Nephron progenitor cell (in vitro differentiated cells): ENCODE measurements at places on chromosomes 16 and 17.
A peak's percentile ranks its signal among the peaks of the same experiment; 100 is the strongest.

DNA sequence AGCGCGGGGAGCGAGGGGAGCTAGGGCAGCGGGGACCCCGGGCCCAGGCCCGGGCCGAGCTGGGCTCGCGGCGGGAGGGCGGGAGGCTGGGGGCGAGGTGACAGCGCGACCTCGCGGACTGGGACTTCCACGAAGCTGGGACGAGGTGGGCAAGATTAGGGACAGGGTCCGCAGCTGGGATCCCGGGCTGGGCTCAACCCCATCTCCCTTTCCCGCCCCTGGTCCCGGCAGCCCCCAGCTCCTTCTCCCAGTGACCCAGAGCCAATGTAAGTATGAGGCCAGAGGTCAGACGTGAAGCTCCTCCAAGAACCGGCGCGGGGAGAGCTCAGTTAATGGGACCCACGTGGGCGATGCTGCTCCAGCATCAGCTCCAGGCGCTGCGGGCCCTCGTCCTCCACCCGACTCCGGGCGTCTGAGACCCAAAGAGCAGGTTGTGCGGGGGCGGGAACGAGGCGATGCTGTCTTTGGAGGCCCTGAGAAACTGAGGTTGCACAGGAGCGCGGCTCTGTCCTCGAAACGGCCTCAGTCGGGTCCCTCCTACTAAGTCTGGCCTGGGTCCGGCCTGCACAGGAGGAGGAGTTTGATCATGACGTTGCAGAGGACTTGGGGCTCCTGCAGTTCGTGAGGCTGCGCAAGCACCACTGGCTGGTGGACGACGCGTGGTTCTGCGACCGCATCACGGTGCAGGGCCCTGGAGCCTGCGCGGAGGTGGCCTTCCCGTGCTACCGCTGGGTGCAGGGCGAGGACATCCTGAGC lies 585 bp downstream of the ALOX12 start:
- no peak for DNase-seq

GRCh38 chr16:54407596-54407995 lies 121.0 kb upstream of the IRX3 start:
- DNase-seq, result no peak

DNA sequence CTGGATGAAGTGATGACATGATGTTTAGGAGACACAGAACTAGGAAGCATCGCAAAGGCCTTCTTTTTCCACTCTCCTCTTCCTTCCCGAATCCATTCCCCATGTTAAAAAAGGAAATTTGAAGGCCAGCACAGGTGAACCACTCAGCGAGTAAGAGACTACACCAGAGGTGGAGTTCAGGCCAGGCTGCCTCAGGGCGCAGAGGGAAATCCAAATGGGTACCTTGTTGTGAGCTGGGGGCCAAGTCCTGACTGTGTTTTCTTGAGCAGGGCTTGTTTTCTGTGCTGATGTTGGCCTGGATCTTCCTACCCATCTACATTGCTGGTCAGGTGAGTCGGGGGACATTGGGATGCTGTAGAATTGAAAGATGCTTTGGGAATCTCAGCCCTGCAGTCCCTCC lies 26.1 kb downstream of the SLC5A11 start:
- no peak for DNase-seq

- DNase-seq, result peak; percentile 61
Observed at GRCh38 chr16:67284699-67285646, 5.6 kb downstream of the PLEKHG4 start.

DNA sequence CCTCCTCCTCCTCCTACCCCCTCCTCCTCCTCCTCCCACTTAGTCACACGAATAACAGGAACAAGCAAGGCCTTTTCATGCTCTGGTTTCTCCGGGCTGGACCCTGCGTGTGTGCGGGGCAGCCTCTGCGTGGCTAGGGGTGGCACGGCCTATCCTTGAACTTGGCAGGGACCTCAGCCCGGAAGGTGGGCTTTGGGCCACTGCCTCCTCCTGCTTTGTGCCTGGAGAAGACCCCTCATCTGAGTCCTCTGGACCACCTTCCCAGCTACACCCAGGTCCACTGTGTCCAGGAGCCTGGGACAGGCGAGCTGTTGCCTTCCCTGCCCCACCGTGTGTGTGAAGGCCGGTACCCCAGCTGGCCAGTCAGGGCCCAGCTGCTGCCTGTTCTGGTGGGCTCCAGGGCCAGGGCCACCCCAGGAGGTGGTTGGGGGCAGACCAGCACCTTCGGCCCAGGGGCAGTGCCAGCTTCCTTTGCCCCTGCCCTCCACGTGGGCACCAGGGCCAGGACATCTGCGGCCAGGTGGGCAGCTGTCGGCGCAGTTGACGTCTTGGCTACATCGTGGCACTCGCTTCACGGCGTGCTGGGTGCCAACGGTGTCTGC lies 35.4 kb downstream of the GINS2 start:
- DNase-seq, result no peak

DNA sequence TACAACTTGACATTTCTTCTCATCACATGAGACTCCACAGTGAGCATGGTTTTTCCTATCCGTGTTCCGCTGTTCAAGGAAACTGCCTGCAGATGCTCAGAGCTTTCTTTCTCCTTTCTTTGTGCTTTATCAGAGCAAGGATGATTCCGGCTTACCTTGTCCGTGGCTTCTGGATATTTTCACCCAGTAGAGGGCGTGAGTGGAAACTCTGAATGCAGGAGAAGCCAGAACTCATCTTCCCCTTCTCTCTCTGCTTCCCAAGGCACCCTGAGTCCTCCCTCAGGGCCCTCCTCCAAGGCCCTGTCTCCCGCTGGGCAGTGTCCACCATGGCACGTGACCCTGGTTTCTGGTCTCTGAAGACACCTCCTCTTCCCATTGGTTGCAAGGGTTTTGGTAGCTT lies 721.1 kb upstream of the RBFOX1 start:
- no peak for DNase-seq

GRCh38 chr17:53924530-53925455 lies 102.1 kb downstream of the KIF2B start:
- no peak for DNase-seq

DNA sequence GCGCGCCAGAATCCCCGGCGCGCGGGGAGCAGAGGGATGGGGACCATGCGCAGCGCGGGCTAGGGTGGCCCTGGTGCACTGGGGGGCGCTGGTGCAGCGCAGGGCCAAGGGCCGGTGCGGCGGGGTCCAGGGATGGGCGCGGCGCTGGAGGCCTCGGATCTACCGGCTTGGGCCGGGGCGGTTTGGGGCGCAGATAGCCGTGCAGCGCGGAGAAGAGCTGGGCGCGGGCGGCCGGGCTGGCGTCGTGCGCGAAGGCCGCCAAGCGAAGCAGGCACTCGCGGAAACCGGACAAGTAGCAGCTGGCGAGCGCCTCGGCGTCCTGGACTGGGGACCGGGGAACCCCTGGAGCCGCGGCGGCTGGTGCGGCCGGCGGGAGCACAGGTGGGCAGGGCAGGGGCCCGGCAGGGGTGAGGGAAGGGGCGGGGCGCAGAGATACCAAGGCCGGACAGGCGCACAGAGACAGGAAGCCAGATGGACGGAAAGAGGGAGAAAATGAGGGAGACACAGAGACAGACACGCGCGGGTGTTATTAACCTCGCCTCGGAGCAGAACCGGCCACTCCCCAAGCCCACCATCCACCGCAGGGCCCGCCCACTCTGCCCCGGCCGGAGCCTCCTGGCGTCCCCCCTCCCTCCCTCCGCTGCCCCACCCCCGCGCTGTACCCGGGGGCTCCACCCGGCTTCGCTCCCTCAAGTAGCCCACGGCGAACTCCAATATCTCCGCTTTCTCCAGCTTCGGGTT lies 2.1 kb downstream of the HES7 start:
- peak; percentile 84 for DNase-seq

GRCh38 chr17:80183581-80184422 lies 14.0 kb downstream of the CARD14 start:
- no peak for DNase-seq

GRCh38 chr17:37711113-37711512 lies 33.7 kb downstream of the HNF1B start:
- DNase-seq, result no peak

DNA sequence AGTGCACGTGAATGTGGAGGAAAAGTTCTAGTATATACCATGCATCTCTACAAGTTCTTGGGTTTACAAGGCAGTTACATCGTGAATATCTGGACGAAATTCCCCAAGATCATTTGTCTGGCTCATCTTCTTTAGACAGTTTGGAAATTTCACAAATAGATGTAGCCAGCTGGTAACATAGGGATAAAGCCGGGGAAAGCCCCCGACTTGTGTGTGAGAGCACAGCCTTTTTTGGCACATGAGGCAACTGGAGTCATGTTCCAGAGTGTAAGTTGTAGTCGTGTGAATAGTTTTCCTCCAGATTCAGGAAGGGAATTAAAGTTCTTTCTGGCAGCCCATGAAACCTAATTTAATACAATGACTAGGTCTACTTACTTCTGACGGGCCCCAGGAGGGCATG lies 62.3 kb downstream of the MARCHF10 start:
- no peak for DNase-seq

GRCh38 chr16:4733747-4734062 lies 366 bp downstream of the ANKS3 start:
- DNase-seq, result no peak

GRCh38 chr16:52783616-52784015 lies 236.7 kb upstream of the TOX3 start:
- no peak for DNase-seq

GRCh38 chr17:17149520-17150447 lies 56.3 kb downstream of the PLD6 start:
- DNase-seq, result no peak

GRCh38 chr16:57994778-57995177 lies 5.7 kb downstream of the ZNF319 start:
- peak; percentile 57 for DNase-seq

- DNase-seq, result no peak
Observed at GRCh38 chr17:74041869-74042640, 161.4 kb upstream of the RPL38 start.

- DNase-seq, result no peak
Observed at GRCh38 chr16:6837722-6838121, 494.9 kb upstream of the RBFOX1 start.

DNA sequence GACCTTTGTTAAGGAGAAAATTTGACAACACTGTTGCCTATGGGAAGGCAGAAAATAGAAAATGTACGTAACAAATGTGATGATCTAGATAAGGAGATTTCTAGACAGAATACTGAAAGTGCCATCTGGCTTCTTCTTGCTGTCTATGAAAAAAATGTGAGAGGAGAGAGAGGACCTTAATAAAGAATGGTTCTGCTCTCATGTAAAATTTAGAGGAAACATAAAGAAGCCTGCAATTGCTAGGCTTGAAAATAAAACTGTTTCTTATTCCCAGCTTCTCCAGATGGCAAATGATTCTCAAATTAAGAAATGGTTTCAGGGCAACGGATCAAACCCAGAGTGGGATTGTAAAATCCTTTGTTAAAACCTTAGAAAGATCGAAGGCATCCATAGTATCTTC lies 128.5 kb downstream of the CDK5R1 start:
- DNase-seq, result no peak

- no peak for DNase-seq
Observed at GRCh38 chr16:16143038-16143763, 80.1 kb downstream of the ABCC6 start.

DNA sequence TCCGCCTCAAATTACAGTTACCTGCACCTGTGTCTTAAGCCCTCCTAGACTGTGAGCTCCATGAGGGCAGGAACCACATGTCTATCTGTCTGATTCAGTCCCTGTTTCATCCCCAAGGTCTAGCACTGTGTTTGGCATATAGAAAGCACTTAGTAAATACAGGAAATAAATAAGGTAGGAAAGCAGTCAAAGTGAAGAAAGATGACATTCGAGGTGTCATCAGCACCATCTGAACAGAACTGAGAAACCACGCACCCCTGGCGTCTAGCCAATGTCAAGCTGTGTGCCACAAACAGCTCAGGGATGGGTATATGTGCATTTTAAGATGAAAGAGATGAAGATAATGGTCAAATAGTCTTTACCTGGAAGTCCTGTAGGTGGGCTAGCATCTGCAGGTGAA lies 79.6 kb upstream of the ATP2A3 start:
- no peak for DNase-seq

DNA sequence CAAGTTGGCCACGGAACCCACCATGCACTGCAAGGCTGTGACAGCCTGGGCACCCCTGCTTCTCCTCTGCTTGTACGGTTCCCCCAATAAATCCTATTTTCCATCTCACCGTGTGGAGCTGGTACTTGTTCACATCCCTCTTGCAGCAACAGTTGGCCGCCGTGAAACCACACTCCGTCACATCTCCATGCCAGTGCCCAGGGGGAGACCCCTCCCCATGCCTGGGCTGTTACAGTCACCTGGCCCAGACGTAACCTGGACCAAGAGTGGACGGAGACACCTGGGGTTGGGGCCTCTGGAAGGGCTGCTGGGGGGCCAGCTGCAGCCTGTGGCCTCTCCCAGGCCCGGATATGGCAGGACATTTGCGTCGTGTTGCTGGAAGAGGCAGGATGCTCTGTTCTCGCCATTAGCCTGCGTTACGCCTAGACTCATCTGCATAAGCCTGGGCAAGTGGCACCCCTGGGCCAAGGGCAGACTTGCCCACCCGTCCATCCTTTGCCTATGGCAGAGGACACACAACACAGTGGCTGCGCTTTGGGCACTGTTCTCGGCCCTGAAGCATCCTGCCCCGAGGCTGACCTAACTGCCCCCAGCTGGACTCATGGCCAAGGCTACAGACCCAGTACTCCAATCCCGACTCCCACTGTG lies 14.2 kb upstream of the KREMEN2 start:
- no peak for DNase-seq

DNA sequence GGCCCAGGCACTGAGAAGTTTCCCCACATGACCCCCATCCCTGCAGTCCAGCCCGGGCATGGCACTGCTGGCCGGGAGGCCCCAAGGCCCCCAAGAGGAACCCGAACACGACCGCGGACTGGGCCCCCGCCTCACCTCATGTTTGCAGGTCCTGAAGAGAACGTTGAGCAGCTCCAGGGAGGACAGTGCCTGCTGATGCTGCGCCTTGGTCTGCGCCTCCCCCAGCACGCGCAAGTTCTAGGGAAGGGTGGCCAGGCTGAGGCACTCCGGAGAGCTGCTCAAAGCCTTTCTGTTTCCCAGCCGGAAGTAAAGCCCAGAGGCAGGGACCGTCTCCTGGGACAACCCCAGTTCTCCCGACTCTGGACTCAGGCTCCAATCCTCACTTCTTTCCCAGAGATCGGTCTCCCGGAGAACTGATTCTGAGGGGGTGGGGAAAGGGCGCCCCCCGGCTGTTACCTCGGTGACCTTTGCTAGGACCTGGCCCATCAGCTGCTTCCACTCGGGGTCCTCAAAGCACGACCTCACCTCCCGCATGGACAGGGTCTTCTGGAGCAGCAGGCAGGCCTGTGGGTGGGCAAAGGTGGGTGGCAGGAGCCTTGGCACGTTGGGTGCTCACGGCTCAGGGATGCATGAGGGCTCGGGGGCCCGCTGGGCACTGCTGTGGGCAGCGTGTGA lies 13.7 kb downstream of the MYBBP1A start:
- no peak for DNase-seq

DNA sequence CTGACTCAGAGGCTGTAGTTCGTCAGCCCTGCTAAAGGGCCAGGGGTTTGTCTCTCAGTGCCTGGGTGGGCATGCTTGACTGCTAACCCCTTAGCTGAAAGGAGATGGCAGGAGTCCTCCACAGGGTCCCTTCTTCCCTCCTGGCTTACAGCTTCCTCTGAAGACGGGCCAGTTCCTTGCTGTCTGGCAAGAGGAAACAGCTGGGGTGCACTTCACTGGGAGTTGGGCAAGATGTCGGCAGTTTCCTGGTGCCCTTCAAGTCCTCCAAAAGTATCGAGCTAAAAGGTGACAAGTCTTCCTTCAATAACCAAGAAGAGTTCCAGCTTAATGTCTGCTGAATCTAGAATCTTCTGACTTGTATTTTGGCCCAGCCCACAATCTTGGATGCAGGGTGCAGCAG lies 23.4 kb downstream of the NUP85 start:
- no peak for DNase-seq
